ENCODE measurements at places on chromosomes 7 and 10.

DNA sequence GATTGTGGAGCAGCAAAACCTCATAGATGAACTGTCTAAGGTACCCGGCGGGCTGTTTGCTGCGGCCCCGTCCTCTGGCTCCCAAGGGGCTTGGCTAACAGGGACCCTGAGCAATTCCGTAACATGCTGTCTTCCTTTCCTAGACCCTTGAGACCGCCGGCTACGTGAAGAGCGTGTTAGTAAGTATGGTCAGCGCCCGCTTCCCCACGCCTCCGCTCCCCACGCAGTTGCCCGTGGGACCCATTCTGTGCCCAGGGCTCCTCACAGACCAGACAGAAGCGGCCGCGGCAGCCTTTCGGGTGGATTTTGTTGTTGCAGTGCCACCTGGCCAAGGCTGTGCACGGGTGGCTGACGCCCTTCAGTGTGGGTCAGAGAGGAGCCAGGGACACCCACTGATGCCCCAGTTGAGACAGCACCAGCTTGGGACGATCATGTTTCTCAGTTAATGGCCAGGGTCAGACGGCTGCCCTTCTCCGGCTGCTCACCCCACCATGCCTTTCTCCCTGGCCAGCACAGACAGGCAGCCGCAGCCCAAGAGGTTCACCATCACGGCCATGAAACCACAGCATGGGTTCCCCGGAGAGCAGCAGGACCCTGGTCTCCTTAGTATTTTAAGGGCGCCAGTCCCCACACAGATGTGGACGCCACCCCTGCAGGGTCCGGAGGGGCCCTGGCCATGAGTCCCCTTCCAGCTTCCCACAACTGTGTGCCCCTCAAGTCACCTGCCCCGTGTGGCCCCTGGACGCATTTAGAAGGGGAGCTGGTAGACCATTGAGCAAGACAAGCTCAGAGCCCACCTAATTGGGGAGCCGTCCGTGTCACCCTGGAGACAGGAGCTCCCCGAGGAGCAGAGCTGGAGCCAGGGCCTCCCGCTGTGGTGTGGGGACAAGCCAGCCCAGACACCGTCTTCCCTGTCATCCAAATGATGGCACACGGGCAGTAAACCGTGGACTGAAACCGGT is 49.4 kb upstream of the DPYSL4 start:
- DNase-seq: no peak

GRCh38 chr7:150931199-150931869 is 46.8 kb downstream of the KCNH2 start:
- DNase-seq: no peak

DNA sequence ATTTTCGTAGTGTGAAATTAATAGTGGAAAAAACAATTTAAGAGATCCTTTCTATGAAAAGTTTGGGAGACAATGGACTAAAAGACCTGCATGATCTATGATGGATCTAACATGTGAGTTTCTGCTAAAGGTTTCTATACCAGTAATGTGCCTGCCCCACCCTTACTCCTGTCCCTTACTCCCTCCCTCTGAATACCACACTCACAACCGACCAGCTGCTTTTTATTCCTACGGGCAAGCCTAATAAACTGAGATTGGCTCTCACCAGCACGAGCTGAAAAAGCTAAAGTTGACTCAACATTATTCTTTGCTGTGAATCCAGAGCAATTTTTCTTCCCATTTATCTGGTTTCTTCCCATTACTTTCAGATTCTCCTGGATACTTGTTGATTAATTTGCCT is 17.8 kb upstream of the REEP3 start:
- DNase-seq: no peak

- no peak for DNase-seq
These were observed 157.3 kb downstream of the SND1 start for GRCh38 chr7:127809261-127809702.

GRCh38 chr7:18693406-18693805 is 197.9 kb downstream of the HDAC9 start:
- DNase-seq: peak; percentile 69

DNA sequence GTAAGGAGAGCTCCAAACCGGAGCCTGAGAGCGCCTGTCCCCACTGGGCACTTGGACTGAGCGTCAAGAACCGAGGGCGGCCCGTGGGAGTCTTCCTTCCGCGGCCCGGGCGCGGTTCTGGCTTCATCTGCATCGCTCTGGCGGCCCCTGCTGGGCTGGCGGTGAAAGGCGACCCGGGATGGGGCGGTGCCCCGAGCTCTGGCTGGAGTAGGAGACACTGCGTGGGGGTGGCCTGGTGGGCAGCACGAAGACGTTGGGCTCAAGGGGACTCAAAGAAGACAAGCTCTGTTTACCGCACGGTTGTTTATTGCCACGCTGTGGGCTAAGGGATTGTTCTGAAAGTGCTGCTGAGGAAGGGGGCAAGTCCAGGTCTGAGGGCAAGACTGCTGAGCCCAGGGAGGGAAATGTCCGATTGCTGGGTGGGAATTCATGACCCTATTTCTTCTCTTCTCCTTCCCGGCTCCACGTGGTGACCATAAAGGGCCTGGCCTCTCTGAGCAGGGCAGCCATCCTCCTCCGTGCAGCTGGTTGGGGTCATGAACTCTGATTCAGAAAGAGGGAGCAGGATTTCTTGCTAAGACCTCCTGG is 29.8 kb downstream of the PLAU start:
- no peak for DNase-seq
